Stimulated activated CD4-positive, alpha-beta T cell treated with anti-CD3 and anti-CD28 coated beads, Interleukin-12 subunit alpha, Interleukin-12 subunit beta, amount 100 ng/mL, for 24 hours (primary cell): ENCODE measurements at places on chromosomes 16 and 17.

DNA sequence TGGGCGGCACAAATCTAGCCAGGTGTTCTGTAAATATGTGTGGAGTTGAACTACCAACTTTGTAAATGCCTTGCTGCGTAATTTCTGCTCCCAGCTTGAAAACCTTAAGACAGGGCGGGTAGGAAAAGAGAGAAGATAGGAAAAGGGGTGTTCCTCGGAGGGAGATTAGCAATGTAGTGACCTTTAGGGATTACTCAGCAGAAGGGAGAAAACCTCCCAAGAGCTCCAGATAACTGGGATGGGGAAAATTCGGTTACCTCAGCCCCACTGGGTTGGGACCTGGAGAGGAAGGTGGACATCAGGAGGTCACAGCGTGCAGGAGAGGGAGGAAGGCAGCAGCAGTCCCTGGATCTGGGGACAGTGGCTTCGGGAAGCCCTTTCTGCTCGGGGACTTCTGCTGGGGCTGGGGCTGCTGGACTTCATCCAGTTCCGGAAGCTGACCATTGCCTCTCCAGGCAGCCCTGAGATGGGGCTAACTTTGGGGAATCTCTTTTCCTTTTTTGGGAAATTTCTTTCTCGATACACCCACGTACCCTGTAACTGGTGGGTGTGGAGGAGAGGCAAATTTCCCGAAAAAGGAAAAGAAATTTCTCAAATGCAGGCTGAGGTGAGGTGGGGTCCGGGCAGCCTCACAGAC is 39.2 kb downstream of the MPRIP start:
- DNase-seq = no peak

- no peak for DNase-seq
These were observed 4.6 kb downstream of the SLC12A4 start for GRCh38 chr16:67963662-67964321.

DNA sequence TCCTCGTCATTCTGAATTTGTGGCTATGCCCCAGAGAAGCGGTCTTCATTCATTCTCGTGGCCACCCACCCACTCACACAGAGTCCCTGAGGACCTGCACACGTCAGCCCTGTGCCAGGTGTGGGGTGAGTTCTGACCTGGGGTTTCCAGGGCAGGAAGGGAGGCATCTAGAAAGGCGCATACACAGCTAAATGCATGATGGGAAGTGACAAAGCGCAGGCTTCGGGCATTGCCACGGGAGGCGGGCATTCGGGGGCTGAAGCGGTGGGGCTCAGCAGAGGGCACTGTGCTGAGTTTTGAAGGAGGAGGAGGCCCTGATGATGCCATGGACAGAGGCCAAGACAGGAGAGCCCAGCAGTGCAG is 10.9 kb downstream of the UBALD2 start:
- no peak for DNase-seq

GRCh38 chr16:5649762-5650743 is 552.5 kb upstream of the EEF2KMT start:
- no peak for DNase-seq

DNA sequence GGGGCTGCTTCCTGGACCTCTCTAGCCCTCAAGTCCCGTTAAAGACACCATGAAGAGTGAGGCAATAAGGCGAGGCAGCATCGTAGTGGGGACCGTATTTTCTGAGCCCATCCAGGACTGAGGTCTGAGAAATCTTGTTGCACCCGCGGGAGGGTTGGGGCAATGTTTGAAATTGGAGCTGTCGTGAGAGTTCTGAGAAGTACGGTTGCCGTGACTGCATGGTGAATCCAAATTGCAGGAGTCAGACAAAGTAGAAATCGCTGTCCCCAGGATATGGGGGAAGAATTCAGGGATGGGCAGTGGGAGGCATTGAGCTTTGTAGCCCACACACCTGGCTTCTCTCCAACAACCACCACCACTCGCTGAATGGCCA is 42.0 kb upstream of the RPL38 start:
- DNase-seq = no peak

DNA sequence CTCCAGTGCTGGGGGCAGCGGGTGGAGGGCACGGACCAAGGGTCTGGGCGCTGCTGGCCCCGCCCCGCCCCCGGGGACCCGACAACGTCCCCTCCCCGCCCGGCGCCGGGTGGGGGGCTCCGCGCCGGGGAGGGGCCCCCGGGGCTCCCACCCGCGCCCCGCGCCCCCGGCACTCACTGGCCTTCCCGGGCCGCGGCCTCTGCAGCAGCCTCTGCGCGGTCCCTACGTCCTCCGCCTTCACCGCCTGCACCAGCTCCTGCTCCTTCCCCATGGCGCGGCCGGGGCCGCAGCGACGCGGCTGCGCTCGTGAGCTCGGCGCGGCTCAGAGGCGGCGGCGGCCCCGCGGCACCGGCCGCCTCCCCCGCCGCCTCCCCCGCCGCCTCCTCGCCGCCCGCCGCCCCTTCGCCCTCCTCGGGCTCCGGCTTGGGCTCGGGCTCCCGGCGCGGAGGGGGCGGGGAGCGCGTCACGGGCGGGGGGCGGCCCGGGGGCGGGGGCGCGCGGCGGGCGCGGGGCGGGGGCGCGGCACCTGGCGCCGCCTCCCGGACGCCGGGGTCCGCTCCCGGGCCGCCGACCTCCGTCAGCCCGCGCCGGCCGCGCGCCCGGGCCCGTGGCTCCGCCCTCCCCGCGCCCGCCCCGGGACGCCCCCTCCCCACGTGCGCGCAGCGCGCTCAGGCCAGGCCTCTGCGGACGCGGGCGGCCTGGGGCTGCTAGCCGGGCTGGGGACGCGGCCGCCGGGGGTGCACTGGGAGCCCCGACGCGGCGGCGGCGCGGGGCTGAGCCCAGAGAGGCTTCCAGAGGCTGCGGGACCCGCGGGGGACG is at the start of gene CASKIN1:
Gene CASKIN1, minus strand, starts transcription at position 444 of the 819 bp plus-strand sequence. Its CDS starts 173 bp downstream, at position 271.
- DNase-seq = no peak
